Activated T-helper 1 cell treated with anti-CD3 and anti-CD28 coated beads, Interleukin-2, amount 50 U/mL, for 16 hours (primary cell): ENCODE measurements at places on chromosomes 16 and 17.

DNA sequence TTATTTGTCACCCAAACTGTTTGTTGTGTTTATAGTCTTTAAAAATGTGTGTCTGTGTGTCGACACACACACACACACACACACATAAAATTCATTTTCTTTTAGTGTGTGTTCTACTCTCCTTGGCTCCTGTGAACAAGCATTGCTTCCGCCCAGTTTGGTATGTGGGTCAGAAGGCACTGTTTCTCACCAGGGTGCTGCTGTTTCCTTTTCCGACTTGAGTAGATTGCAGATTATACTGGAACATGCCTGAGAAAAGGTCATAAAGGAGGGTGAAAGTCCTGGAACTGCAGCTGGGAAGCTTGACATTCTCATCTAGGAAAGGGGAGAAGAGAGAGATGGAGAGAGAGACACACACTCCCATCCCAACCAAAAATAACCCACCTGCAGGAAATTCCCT lies 330.3 kb downstream of the BCAS3 start:
- DNase-seq, result no peak

DNA sequence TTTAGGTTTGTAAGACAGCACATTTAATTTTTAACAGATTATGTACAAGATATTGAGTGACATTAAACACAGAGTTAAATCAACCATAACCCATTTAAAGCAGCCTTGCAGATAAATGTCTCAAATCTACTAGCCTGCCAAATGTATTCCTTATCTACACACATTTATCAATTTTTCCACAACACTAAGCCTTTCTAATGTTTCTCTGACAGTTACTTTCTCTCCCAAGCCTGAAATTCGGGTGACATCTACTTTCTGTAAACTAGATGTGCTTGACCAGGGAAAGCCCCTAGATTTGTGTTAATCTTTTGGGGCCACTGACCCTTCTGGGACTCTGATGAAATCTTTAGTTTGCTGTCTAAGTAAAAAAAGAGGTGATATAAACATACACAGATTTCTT lies 69.0 kb downstream of the CDH13 start:
- no peak for DNase-seq

DNA sequence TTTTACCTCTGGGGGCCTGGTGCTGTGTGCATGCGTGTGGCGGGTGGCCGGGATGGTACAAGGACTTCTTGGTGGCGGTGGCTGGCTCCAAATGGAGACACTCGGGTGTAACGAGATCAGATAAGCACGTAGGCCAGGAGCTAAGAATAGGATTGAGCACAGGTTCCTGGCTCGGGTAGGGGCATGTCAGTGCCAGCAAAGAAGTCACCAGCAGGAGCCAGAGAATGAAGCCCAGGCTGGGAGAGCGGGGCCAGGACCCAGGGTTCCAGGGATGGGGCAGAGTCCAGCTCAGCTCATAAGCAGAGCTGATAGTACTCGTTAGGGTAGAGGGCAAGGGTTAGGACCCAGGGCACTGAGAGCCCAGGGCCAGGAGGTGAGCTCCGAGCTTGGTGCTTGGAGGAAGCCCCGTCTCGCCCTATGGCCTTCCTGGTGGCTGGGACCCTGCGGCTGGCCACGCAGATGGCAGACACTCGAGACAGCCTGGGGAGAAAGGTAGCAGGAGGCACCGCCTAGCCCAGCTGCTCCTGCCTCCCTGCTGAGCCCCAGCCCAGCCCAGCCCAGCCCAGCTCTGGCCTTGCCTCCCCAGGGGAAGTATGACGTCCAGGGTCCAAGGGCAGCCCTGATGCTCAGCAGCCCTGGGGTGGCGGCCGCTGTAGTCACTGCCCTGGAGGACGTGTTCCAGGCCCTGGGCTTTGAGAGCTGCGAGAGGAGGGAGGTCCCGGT lies 8.9 kb downstream of the ZNF213 start:
- no peak for DNase-seq

DNA sequence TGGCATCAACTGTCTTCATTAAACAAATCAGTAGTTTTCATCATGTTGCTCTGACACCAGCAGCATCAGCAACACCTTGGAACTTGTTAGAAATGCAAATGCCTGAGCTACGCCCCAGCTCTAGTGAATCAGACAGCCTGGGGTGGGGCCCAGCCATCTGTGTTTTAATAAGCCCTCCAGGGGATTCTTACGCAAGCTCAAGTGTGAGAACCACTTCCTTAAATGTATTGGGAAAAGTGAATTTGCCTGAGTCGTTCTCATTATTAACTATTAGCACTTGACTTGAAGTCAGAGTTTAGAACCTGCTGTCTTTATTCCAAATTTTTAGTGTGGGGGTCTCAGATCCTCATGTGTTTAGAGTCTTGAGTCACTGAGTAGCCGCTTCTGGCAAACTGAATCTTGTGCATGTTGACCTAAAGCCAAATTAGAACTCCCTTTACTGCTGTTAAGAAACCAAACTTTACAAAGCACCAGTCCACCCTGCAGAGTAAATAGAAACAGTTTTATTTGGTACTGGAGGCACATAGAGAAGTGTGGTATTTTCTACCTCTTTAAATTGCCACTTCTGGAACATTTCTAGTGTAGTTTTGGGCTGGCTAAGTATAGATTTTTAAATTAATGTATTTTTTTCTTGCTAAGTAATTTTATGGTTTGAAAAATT lies 137.4 kb upstream of the COX10 start:
- no peak for DNase-seq

DNA sequence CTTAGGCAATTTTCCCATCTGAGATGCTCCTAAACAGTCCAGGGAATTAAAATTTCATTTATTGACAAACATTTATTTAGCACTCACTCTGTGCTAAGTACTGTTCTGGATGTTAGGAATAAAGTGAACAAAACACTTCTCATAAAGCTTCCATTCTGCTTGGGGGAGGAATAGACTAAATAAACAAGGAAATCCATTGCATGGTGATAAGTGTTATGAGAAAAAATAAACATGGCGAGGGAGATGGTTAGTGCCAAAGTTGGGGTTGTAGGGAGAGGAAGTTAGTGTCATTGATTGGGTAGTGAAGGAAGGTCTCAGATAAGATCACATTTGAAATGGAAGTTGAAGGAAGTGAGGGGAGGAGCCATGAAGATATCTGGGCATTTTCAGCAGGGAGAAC lies 72.2 kb upstream of the CES5A start:
- no peak for DNase-seq

GRCh38 chr17:55730380-55730779 lies 7.7 kb upstream of the TMEM100 start:
- no peak for DNase-seq

DNA sequence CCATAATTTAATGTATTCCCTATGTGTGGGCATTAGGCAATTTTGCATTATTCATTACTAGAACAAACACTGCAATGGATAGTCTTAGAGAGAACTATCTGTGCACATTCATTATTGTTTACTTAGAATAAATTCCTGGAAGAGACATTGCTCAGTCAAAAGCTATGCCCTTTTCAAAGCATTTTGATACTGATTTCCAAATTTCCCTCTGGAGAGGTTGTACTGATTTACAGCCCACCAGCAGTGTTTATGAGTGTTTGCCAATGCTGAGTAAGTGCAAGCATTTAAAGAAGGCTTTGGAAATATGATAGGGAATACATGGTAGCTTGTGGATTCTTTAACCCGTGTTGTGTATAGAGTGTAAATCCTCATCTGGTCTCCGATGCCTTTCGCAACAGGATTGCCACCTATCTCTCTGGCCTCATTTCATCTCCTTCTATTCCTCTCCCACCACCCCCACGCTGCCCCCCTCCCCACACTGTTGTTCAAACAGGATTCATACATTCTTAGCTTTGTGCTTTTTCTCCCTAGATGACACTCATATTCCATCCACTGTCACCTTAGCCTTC lies 33.4 kb upstream of the MMD start:
- DNase-seq, result no peak

DNA sequence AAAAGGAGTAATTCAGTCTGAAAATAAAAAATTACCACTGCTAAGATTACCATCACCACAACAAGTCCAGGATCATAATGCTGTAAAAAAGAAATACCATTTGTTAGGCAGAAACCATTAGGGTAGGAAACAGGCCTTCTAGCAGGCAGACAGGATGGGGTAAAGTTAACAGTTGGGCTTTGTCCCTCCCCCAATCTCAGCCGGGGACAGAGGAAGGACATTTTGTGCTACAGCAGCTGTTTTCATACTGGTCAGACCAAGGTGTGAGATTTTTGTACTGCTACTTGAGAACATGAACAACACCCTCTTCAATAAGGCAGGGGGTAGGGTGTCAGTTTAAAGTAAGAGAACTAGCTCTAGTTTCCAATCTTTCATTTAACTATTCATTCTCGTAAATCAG lies 49.2 kb upstream of the ITGA2B start:
- no peak for DNase-seq
